ENCODE measurements at places on chromosomes 1 and 21.

- DNase-seq, result no peak
These were observed 47.6 kb upstream of the ADARB1 start for GRCh38 chr21:45026826-45027225.

GRCh38 chr21:31204801-31205200 is 139.3 kb downstream of the TIAM1 start:
- DNase-seq, result no peak

DNA sequence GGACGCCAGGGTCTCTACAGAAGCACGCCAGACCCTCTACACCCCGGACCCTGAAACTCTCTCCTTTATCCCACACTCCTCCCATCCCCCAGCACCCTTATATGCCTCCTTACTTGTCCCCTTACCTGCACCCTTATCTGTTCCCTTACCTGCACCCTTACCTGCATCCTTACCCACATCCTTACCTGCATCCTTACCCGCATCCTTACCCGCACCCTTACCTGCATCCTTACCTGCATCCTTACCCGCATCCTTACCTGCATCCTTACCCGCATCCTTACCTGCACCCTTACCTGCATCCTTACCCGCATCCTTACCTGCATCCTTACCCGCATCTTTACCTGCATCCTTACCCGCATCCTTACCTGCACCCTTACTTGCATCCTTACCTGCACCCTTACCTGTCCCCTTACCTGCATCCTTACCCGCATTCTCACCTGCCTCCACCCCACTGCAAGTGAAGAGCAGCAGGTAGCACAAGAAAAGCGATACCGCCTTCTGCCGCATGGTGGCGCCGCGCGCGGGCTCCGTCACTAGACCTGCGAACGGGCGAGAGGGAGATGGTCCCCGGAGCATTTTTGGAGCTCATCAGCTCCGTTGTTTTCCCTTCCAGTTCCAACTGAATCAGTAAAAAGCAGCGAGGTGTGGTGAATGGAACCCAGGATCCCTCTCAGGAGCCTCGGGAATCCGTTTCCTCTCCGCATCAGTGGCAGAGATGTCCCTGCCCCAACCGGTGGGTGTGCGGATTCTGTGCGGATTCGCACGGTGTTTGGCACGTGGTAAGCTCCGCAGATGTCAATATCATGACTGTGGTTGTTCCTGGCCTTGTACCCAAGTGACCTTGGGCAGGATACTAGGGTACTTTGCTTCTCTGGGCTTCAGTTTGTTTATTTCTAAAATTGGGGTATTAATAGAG is 2.9 kb downstream of the IFI6 start:
- peak; percentile 81 for DNase-seq

DNA sequence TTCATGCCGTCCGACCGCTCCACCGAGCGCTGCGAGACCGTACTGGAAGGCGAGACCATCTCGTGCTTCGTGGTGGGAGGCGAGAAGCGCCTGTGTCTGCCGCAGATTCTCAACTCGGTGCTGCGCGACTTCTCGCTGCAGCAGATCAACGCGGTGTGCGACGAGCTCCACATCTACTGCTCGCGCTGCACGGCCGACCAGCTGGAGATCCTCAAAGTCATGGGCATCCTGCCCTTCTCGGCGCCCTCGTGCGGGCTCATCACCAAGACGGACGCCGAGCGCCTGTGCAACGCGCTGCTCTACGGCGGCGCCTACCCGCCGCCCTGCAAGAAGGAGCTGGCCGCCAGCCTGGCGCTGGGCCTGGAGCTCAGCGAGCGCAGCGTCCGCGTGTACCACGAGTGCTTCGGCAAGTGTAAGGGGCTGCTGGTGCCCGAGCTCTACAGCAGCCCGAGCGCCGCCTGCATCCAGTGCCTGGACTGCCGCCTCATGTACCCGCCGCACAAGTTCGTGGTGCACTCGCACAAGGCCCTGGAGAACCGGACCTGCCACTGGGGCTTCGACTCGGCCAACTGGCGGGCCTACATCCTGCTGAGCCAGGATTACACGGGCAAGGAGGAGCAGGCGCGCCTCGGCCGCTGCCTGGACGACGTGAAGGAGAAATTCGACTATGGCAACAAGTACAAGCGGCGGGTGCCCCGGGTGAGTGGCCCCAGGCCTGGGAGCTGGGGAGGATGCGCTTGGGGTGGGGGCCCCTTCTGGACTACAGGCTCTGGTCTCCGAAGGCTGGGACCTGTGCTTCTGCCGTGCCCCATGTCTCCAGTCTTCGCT is 1.1 kb downstream of the SKI start:
- DNase-seq, result peak; percentile 59

GRCh38 chr1:152796421-152796820 is at the start of gene LCE1D:
LCE1D (plus strand) TSS chr1:152796721; CDS start chr1:152797795, 1,074 bp downstream.
- no peak for DNase-seq

GRCh38 chr1:229148041-229148671 is 122.8 kb upstream of the RAB4A start:
- peak; percentile 94 for DNase-seq

DNA sequence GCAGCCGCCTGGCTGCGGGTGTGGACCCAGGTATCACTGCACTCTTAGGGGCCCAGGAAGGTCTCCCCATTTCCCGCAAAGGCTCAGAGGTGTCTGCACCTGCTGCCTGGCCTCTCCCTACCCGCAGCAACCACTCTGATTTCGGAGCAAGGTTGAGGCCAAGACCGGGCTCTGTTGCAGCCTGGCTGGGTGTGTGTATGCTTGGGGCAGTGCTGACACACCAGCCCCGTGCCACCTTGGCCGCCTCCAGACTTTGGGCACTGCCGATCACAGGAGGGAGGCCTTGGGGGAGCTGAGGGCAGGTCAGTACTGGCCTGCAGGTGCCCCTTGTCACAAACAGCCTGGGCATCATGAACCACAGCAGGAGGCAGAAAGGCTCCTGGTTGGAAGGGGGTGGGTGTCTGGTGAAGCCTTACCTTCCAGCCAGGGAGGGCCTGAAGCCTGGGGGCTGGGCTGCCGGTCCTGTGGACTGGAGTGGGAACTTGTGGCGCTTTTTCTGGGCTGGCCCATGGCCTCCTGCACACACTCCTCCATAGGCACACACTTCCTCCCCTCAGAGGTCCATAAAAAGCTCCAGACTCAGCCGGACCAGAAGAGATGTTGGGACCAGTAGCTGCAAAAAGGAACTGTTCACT is 519.5 kb downstream of the RWDD3 start:
- DNase-seq, result no peak

- no peak for DNase-seq
These were observed 9.9 kb downstream of the TP73 start for GRCh38 chr1:3662080-3662671.

- no peak for DNase-seq
These were observed 383.5 kb downstream of the PCP4 start for GRCh38 chr21:40250514-40251294.

- DNase-seq, result no peak
These were observed 2.2 kb downstream of the GPR153 start for GRCh38 chr1:6258675-6259074.

GRCh38 chr21:15063081-15063813 is 1.6 kb downstream of the NRIP1 start:
- peak; percentile 48 for DNase-seq

- DNase-seq, result no peak
These were observed 4.1 kb upstream of the GRIK1 start for GRCh38 chr21:29943885-29944284.

DNA sequence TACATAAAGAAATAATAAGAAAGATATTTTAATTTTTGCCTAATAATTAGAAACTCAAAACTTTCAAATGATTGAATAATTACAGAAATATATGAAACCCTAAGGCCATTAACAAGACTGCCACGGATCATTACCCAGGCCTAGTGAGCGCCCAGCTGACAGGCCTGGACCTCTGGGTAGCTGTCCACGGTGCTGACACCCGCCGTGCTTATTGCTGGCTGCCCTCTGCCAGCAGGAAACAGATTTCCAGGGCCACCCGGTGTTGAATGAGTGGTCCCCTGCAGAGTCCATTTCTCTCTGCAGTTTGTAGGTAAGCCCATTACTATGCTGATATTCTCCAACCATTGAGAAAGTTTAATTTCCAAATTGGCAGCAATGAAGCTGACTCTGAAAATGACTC is 254.4 kb upstream of the GJB5 start:
- peak; percentile 24 for DNase-seq

DNA sequence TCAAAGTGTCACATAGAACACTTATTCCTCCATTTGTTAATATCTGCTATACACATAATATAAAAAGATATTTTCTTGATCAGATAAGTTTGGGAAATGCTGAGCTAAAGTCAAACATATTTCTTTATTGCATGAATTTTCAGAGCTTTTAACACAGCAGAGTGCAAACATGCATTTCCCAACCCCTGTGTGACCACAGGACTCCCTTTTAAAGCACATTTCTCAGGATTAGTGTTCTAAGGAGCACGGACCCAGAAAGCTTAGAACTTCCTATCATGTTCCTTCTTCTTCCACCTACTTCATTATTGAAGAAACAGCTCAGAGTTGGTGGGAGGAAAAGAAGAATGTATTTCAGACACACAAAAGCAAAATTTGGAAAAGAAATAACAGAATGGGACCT is 109.1 kb upstream of the CDC42BPA start:
- no peak for DNase-seq

- no peak for DNase-seq
These were observed 5.9 kb upstream of the GRIK3 start for GRCh38 chr1:37040261-37040660.

GRCh38 chr21:46517361-46517760 is 58.7 kb downstream of the DIP2A start:
- no peak for DNase-seq

DNA sequence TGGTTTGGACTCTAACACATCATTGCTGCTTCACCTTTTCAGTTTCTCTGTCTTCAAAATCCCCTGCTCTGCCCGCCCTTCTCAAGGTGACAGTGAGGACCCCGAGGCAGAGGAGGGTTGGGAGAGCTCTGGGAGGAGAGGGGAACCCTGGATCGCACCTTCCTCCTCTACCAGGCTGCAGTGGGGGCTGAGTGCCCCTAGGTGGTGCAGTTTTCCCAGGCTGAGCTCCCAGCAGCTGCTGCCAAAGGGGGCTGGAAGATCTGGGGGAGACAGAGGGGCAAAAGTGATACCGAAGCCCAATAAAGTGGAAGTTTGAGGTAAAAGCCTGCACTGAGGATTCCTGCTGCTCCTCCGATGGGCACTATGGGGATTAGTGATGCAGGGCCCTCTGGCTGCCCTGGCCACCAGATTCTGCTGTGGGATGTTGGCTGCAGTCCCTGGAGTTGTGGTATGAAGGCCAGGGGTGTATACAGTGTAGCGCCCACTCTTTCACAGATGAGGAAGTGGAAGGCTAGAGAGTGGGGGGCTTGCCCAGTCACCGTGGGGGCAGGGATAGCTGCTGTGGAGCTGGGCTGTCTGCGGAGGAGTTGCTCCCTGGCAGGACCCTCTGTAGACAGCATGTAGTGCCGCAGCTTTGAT is 40.7 kb upstream of the SCMH1 start:
- DNase-seq, result peak; percentile 46

DNA sequence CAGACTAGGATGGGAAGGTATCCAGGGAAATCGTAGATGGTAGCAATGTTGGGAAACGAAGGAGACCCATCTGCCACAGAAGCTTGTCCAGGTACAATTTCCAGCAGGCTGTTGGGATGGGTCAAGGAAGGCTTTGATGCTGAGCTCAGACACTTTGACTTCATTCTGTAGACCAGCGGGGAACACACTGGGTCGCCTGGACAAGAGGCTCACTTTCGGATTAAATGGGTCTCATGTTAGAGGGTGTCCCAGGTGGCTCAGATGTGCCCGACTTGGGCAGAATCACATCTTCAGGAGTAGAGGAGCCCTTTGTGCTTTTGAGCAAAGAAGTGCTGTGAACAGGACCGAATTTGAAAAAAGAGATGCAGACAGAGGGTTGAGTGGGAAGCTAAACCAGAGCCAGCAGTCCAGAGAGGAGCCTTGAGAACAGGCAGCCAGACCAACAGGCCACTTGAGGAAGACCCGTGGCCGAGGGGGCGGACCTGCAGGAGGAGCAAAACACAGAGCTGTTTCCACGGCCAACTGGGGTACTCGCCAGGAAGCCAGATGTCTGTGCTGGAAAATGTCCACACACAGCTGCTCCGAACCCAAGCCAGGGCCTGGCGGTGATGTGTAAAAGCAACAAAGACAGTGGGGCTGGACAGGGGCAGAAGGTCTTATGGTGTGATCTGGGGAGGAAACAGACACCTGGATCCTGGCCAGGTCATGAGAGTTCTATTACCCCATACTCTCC is 146.9 kb downstream of the AJAP1 start:
- no peak for DNase-seq

DNA sequence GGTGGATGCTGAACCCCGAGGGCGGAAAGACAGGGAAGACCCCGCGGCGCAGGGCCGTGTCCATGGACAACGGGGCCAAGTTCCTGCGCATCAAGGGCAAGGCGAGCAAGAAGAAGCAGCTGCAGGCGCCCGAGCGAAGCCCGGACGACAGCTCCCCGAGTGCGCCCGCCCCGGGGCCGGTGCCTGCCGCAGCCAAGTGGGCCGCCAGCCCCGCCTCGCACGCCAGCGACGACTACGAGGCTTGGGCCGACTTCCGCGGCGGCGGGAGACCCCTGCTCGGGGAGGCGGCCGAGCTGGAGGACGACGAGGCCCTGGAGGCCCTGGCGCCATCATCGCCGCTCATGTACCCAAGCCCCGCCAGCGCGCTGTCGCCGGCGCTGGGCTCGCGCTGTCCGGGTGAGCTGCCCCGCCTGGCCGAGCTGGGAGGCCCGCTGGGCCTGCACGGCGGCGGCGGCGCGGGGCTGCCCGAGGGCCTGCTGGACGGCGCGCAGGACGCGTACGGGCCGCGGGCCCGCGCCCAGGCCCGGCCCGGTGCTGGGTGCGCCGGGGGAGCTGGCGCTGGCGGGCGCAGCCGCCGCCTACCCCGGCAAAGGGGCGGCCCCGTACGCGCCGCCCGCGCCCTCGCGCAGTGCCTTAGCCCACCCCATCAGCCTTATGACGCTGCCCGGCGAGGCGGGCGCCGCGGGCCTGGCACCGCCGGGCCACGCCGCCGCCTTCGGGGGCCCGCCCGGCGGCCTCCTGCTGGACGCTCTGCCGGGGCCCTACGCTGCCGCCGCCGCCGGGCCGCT is 20.7 kb downstream of the FOXO6 start:
- DNase-seq, result no peak

GRCh38 chr1:74113333-74113732 is 84.6 kb downstream of the LRRIQ3 start:
- DNase-seq, result no peak

DNA sequence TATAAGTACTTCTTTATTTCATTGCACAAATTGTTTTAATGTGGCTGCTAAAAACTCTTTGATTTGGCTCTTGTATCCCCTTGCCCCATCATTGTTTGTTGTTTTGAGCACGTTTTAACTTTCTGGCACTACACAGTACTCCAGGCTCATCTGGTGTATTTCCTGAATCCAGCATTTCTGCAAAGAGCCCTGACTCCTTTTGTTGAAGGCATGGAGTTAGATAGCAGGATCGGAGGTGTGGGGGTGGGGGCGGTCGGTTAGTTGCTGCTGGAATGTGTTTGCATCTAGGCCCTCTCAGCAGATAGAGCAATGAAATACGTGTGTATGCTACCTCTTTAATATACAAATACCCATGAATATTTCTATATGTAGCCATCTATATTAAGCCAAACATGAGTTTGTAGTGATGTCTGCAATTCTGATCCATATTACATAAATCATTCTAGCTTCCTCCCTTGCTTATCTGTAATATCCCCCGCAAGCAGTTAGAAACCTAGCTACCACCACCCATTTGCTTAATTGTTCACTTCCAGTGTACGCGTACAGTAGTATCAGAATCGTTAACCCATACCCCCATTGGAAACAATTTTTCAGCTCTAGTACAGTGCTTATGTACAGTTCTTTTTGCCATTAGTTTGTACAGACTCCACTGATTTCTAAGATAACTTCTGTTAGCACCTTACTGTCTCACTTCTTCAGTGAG is 106.0 kb downstream of the NOS1AP start:
- DNase-seq, result no peak

GRCh38 chr1:232504651-232505050 is 125.3 kb downstream of the SIPA1L2 start:
- no peak for DNase-seq

- DNase-seq, result no peak
These were observed 45.2 kb downstream of the SYF2 start for GRCh38 chr1:25187077-25187476.
